ENCODE measurements at places on chromosomes 2 and 18.

DNA sequence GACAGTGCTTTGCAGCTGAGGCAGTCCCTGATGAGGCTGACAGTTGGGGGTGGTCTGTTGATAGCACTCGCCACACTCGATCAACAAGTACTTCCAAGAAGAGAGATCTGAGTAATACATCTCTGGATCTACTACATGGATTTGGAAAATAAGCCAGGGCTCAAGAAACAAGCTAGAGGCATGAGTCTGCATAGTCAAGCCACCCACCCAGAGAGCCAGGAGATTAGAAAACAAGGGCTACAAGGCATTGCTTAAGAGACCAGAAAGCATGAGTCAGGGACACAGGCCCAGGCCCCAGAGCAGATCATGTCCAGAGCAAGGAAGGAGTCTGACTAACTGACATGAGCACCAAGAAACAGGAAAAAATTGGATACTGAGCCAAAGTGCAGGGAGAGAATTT lies 196.9 kb upstream of the CWC22 start:
- no peak for DNase-seq

GRCh38 chr2:134982603-134983002 lies 64.0 kb downstream of the CCNT2 start:
- no peak for DNase-seq

DNA sequence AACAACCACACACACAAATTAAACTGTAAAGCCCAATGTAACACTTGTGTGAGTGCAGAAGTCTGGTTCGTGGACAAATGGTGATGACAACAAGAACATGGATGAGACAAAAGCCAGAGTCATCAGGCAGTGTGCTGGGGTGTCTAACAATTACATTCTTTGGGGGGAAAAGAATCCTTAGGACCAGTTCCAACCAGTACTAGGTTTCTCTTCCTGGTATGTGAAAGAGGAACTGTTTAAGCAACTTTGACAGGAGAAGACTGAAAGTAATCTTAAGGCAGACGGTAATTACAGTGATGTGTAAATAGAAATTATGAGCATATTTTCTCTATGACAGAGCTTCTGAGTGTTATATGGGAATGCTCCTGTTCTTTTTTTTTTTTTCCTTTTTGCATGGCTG lies 133.4 kb downstream of the AFF3 start:
- no peak for DNase-seq

- DNase-seq, result no peak
These were observed 31.5 kb downstream of the NDC80 start for GRCh38 chr18:2602844-2603243.

GRCh38 chr2:27573452-27573851 lies 9.4 kb upstream of the ZNF512 start:
- DNase-seq, result no peak

- DNase-seq, result no peak
These were observed 184.9 kb downstream of the AGAP1 start for GRCh38 chr2:235678712-235679111.

GRCh38 chr2:45237850-45238542 lies 228.7 kb upstream of the SIX2 start:
- no peak for DNase-seq

GRCh38 chr2:70686577-70687460 lies 81.2 kb downstream of the ADD2 start:
- DNase-seq, result no peak

GRCh38 chr2:188659656-188660406 lies 314.3 kb upstream of the COL3A1 start:
- no peak for DNase-seq

- no peak for DNase-seq
These were observed 36.3 kb downstream of the PREPL start for GRCh38 chr2:44324971-44325426.

DNA sequence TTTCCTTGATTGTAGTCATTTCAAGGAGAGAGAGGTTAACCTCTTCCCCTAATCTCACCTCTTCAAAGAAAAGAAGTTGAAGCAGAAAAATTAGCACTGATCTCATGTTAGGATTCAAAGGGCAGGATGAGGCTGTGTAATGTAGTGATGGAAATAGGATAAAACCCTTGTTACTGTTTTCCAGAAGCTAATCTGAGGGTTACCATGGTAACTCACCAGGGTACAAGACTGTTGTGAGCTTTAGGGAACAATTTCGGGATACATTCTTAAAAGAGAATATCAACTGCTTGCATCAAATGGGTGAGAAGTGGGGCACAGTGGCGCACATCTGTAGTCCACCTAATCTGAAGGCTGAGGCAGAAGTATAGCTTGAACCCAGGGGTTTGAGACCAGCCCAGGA lies 64.9 kb upstream of the SLC39A10 start:
- DNase-seq, result no peak

- no peak for DNase-seq
These were observed 742.5 kb downstream of the TDRD15 start for GRCh38 chr2:21866316-21866715.

DNA sequence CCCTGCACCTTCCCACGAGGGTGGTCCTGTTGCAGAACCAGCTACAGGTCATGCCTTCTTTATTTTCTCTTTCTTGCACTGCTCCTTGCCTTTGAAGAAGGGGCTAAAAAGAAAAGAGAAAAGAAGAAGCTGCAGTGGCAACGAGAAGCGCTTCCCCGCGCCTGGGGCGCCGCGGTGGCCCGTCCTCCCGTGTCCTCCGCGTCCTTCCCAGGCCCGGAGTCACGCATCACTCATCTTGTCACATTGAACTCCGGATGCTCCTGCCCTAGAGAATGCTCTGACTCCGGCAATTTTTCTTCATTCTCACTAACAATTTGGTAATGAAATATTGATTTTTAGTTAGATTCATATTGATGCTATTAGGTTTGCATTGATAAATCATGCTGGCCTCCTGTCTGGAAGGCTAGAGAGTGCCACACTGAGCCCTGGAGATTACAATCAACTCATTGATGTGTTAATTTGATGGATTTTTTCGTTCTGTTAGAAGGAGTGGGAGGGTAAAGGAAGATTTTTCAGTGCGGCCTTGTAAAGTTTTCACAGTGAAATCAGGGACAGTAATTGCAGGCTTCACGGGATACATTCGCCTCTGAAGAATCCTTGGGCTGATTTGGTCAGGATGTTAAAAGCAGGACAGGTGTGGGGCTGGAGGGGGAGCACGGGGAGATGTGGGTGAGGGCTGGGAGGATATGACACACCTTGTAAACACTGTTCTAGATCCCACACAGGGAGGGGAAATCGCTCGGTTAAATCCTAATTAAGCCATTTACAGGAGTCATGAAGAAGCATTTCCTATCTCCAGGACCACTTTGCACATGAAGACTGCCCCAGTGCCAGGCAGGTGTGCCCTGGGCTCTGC lies 349.3 kb downstream of the ZNF516 start:
- no peak for DNase-seq

GRCh38 chr18:40866013-40866645 lies 1088.9 kb upstream of the PIK3C3 start:
- no peak for DNase-seq

- DNase-seq, result no peak
These were observed 690.5 kb downstream of the ADCYAP1 start for GRCh38 chr18:1595195-1595594.

GRCh38 chr18:50721006-50721405 lies 98.8 kb downstream of the MRO start:
- no peak for DNase-seq

DNA sequence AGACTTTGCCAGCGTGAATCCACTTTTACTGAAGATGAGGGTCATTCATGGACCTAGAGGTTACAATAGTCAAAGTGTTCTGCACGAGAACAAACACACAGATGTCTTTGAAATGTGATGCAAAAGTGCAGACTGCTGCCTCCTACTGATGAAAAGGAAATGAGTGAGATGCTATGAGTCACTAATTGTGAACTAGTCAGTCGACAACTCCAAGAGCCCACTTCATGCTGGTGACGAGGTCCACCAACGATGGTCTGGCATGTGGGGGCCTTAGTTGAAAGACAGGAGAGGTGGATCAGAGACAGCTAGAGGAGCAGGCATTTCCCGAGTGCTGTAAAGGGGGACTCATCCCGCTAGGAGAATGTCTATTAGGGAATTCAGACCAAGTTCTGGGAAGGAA lies 17.1 kb upstream of the ZNF236 start:
- no peak for DNase-seq
